ENCODE measurements at places on chromosomes 5 and 9. TPM values are rescaled to one million over a fixed set of nuclear protein-coding genes. Genes with fewer than 3 reads are reported as not detected.

- DNase-seq: peak; percentile 57
Observed at GRCh38 chr5:171984748-171985419, 21.6 kb downstream of the FBXW11 start.

DNA sequence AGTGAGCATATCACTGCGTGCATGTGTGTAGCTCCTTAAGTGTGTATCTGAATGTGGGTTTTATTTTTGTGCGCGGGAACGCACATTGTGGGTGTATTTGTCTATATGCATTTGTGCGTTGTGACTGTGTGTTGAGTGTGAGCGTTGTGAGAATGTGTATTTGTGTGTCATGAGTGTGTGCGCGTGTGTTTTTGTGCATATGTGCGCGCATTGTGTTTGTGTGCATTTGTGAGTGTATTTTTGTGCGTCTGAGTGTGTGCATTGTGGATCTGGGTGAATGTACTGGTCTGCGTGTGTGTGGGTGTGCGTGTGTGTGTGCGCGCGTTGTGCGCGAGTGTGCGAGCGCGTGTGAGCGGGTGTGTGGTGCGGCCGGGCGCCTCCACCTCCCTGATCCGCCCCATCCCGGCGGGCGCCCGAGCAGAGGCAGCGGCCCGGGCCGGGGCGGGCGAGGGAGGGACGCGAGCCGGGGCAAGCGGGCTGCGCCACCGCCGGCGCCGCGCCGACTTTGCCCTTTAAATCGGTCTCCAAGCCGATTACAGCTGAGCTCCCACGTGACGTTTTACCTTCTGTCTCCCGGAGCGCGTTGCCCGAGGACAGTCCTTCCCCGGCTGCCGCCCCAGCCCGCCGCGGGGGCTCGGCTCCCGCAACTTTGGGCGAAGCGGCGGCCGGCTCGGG is at the start of gene RASGRF2:
RASGRF2 (plus strand) TSS at position 596 of the 675 bp plus-strand sequence. CDS start 376 bp downstream, outside the sequence.
- peak; percentile 57 for DNase-seq

DNA sequence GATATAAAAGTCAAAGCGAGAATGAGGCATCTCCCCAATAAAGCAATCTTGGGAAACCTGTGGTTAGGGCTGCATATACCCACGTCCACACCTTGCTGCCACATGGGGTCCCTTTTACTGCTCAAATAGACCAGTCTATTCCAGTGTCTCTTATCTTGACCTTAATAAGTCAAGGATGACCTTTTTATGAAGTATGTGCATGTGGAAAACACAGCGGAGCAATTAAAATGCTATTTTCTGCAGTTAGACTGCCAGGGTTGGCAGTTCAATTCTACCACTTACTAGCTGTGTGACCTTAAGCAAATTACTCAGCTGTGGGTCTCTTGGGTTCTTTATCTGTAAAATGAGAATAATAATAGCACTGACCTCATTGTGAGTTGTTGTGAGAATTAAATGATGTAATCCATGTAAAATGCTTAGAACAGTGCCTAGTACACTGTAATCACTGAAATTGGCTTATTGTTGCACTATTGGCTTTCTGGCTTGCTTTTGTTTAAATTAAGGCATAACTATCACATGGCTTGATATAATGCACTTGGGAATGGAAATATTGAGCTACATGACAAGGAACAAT is 67.8 kb upstream of the HSPB3 start:
- DNase-seq: no peak

DNA sequence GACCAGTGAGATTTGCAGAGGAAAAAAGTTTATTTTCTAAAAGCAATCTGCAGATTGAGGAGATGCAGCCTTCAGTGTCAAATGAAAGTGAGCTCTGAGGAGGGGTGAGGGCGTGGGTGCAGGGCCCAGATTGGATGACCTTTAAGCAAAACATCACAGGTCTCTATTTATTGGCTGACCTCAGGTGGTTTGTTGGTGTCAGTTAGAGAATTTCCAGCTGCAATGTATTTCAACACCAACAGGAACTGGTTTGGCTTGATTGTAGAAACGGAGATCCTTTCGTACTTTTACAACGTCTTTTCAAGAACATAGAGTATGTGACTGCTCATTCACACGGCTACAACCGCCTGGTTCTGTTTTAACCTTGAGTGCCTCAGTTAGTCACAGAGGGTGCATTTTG is 1069.1 kb downstream of the EFNA5 start:
- DNase-seq: no peak

DNA sequence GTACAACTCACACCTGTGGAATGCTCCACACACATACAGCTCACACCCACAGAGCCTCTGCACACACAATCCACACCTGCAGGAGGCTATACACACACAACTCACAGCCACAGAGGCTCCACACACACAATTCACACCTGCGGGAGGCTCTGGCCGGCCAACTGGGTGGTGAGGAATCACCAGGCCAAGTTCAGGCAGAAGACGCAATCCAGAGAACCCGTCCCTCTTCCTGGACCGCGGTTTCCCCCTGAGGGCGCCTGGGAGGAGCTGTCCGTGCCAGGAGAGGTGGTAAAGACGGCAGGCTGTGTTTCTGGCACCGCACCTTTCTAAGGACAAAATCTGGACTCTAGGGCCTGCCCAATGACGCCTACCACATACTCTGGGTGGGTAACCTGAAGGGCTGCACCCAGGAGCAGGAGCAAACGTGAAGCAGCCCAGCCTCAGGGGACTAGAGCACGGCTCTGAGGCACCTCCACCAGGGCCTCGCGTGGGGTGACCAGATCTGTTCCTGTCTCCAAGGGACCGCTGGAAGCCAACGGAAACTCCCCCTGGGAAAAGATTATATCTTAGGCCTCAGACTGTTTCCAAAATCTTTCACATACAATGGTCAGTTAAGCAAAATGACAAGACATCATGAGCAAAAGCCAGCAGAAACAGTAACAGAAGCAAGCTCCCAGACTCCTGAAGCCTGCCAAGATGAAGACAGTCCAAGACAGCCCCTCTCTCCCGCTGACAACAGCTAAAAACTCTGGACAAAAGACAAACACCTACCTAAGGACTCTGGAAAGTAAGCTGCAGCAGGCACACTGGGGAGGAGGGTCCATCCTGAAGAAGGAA is 16.9 kb downstream of the CAMSAP1 start:
- no peak for DNase-seq

The MYO10 gene
- total RNA-seq: not detected

The FOXD4 gene
- total RNA-seq: 0.35 TPM
